ENCODE measurements at places on chromosomes 13 and 19. TPM values are rescaled to one million over a fixed set of nuclear protein-coding genes. Genes with fewer than 3 reads are reported as not detected.
A peak's percentile ranks its signal among the peaks of the same experiment; 100 is the strongest.

ACP5 gene
- total RNA-seq = 0.09 TPM

AMH gene
- 1.8 TPM for total RNA-seq

KCNN1 gene
- not detected for total RNA-seq

BLOC1S3 gene
- total RNA-seq = 7.7 TPM

ZNF730 gene
- total RNA-seq = 0.16 TPM

KEAP1 gene
- 130 TPM for total RNA-seq

FGF9 gene
- 0.18 TPM for total RNA-seq

CEACAM8 gene
- not detected for total RNA-seq

PLEKHF1 gene
- 49.8 TPM for total RNA-seq

KIR2DL4 gene
- not detected for total RNA-seq

GPR12 gene
- total RNA-seq = 0.41 TPM

- DNase-seq = no peak
Observed at GRCh38 chr19:43589678-43590077, 6.3 kb downstream of the IRGQ start.

- DNase-seq = no peak
Observed at GRCh38 chr19:43416951-43417623, 2.4 kb downstream of the TEX101 start.

DNA sequence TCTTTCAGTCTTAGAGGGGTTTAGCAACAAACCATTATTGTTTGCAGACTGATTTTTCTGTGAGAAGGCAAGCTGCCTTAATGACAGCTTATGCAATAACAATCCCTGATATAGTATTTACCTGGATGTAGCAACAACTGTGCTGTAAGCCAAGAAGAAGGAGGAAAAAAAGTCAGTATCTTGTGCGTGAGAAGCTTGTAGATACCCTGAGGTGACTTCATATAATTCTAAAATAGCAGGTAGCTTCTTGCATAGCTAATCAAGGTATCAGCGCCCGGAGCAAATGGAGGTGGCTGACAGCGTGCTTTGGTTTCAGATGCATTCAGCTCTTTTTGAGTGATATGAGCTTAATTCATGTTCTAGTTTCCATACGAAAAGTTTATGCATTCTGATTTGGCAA lies 309.8 kb downstream of the KLF5 start:
- no peak for DNase-seq

DNA sequence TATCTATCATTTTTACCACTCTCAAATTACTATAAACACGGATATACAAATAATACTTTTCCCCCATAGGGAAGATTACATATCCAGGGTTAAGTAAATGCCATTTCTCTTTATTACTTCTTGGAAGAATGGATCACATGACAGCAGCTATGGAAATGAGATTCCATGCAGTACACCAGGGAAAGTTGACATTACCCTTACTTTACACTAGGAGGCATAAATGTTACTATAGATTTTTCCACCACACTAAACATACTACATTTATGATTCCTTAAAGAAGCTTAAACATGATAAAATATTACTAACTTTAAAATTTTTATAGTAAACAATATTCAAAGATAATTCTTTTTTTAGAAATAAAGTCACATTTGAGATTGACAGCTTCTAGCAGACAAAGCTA lies 611.4 kb downstream of the PCDH9 start:
- DNase-seq = peak; percentile 64

DNA sequence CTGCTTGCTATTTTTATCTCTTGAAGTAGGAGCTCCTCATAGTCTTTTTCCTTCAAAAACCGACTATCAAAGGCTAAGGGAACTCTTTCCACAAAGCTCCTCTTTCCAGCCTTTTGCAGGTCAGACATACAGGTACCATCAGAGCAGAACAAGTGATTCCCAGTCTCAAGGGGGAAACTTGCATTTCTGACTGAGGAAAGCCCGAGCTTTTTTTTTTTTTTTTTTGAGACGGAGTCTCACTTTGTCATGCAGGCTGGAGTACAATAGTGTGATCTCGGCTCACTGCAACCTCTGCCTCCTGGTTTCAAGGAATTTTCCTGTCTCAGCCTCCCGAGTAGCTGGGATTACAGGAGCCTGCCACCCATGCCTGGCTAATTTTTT lies 32.0 kb downstream of the RUBCNL start:
- DNase-seq = no peak

- no peak for DNase-seq
Observed at GRCh38 chr19:52520013-52520412, 7.5 kb upstream of the ZNF808 start.

DNA sequence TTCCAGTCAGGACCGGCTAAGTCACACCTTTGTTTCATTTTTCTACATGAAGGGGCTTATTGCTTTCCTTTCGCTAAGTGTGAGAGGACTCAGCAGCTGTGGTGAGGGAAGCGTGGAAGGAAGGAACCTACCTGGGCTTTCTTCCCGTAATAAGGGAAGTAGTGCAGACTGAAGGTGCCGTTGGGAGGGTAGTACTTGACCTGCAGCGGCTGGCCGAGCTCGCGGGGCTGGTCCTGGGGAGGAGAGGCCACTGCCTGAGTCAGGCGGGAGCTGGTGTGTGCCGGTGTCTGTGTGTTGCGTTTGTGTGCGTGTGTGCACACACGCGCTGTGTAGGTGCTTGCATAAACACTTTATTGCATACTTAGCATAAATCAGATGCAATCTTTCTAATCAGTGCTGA lies 7.7 kb downstream of the ATP4B start:
- no peak for DNase-seq

DNA sequence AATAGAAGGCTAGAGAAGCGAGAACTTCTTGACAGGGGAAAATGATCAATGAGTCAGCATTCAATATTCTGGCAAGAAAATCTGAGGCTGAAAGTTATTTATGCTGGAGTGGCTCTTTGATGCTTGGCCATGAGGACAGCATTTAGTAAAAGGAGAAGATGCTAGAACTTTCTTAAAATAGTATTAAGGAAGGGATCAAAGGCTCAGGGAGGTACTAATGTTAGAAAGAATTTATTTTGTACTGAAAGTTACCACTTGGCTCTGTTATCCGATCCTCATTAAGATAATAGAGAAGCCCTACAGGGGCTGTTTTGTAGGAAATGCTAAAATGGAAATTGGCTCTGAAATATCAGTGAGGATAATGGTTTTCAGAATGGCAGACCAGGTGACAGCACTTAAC lies 1774.6 kb upstream of the PCDH20 start:
- no peak for DNase-seq

DNA sequence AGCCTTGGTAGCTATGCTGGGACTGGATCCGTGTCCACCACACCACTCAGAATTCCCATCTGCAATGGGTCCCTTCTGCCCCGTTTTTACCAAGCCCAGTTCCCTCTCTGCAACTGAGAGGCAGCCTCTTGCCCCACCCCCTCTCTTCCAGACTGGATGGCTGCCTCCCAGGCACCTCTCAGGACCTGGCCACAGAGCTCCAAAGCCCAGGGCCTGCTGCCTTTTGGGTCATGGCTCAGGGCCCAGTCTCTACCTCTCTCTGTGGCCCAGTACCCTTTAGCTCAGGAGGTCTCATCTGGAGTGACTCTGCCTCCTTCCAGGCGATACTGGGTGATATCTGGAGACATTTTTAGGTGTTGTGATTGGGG lies 10.3 kb upstream of the ZBTB7A start:
- no peak for DNase-seq

DNA sequence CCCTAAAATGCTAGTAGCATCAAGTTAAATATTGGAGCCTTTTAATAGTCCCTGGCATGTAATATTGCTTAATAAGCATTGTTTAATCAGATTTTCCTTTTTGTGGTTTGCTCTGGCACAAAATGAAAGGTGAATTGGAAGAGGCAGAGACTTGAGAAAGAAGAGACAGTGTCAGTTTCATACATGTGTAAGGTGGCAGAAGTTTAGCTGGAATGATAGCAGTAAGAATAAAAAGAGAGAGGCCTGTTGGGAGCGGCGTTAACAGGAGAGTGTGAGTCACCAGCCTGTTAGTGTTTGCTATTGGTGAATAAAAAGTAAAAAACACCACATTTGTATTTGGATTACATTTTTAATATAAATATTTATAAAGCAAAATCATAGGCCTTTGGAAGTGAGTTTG lies 145.3 kb downstream of the PDS5B start:
- peak; percentile 18 for DNase-seq

GRCh38 chr13:43424412-43424811 lies 362.4 kb downstream of the ENOX1 start:
- no peak for DNase-seq

DNA sequence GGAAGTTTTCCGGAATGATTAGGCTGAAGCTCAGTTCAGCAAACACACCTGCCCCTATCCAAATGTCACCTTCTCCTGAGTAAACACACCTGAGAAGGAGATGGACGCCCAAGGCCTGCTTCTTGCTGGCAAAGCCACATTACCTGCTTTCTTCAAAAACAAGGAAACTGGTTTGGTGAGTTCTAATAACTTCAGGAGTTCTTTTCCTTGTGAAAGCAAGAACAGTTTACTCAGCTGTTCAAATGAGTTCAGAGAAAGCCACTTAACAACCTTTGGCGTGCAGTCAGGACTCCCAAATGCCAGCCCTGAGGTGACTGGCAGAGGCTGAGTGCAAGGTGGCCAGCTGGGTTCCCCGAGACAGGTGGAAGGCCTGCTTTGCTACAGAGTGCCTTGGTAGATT lies 160.5 kb downstream of the STK24 start:
- DNase-seq = no peak

DNA sequence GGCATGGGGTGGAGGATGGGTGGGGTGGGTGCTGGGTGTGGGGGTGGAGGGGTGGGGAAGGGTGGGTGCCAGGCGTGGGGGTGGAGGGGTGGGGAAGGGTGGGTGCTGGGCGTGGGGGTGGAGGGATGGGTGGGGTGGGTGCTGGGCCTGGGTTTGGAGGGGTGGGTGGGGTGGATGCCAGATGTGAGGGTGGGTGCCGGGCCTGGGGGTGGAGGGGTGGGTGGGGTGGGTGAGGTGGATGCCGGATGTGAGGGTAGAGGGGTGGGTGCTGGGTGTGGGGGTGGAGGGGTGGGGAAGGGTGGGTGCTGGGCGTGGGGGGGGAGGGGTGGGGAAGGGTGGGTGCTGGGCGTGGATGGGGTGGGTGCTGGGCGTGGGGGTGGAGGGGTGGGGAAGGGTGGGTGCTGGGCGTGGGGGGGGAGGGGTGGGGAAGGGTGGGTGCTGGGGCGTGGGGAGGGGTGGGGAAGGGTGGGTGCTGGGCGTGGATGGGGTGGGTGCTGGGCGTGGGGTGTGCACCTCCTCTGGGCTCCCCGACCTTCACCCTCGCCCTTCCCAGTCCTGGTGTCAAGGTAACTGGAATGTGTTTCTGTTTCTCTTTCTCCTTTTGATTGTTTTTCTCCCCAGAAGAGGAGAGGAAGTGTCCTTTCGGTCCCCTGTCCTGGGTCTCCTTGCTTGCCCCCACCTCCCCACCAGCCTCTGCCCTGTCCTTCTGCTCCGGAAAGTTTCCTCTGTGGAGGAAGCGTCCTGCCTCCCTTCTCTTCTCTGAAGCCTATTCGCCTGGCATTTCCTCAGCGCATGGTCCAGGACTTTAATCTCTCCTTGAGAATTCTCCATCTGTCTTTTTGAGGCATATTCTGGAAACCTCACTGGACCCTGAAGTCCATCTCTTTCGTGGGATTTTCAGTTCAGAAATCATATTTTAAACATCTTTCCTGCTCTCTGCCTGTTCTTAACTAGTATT lies 22.9 kb upstream of the CFAP97D2 start:
- DNase-seq = no peak

DNA sequence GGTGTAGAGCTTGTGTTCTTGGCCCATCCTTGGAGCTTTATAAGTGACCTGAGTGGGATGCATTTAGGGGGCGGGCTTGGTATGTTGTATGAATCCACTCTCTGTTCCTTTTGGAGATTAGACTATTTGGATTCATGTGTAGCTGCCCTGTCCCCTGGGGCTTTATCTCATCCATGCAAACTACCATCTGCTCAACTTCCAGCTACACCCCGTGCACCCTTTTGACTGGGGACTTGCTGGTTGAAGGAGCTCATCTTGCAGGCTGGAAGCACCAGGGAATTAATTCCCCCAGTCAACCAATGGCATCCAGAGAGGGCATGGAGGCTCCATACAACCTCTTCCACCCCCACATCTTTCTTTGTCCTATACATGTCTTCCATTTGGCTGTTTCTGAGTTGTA lies 6.1 kb downstream of the CLEC4M start:
- DNase-seq = no peak

GRCh38 chr19:55273978-55274707 lies 5.8 kb downstream of the HSPBP1 start:
- no peak for DNase-seq

GRCh38 chr13:61383111-61383510 lies 32.5 kb downstream of the PCDH20 start:
- DNase-seq = no peak

GRCh38 chr19:16384688-16385087 lies 60.1 kb downstream of the KLF2 start:
- DNase-seq = no peak

- no peak for DNase-seq
Observed at GRCh38 chr13:51971520-51972426, 39.5 kb downstream of the ATP7B start.

- DNase-seq = peak; percentile 95
Observed at GRCh38 chr19:44746946-44747738, 1.4 kb upstream of the BCL3 start.

GRCh38 chr13:95552208-95552538 lies 347 bp upstream of the CLDN10 start:
- DNase-seq = no peak

- DNase-seq = no peak
Observed at GRCh38 chr19:51282335-51282734, 29.1 kb upstream of the IGLON5 start.

- no peak for DNase-seq
Observed at GRCh38 chr13:48748681-48749080, 95.0 kb downstream of the CYSLTR2 start.

- no peak for DNase-seq
Observed at GRCh38 chr13:102609696-102610095, 12.9 kb downstream of the TPP2 start.

GRCh38 chr13:22120646-22121045 lies 449.8 kb downstream of the FGF9 start:
- no peak for DNase-seq

DNA sequence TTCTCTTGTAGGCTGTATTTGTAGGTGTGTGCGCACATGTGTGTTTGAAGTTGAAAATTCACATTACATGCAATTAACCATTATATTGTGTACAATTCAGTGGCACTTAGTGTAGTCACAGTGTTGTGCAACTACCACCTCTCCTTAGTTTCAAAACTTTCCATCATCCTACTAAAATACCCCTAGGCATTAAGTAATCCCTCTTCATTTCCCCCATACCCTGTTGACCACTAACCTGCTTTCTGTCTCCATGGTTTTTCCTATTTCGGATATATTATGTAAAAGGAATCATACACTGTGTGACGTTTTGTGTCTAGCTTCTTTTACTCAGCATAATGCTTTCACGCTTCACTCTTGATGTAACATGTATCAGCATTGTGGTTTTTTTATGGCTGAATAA lies 16.1 kb downstream of the LSM14A start:
- DNase-seq = no peak

GRCh38 chr13:95352486-95352885 lies 51.2 kb upstream of the ABCC4 start:
- no peak for DNase-seq

GRCh38 chr13:113186061-113186900 lies 22.2 kb downstream of the PCID2 start:
- DNase-seq = no peak

DNA sequence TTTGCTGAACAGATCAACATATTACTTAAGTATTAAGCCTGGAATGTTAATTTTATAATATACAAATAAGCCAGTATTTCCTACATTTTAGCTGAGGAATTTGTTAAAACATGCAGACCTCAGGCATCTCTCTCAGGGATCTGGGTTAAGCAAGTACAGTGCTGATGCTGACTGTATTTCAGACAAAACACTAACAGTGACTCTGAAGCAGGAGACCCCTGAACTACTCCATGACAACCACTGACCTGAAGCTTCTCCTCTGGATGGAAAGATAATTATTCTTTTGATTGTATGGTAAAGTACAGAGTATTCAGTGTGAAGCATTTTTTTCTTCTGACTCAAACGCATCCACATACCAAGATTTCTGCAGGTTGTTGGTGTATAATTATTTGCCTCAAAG lies 680.8 kb downstream of the LIG4 start:
- no peak for DNase-seq

Data from fibroblast of the aortic adventitia (primary cell).